Activated CD8-positive, alpha-beta T cell treated with anti-CD3 and anti-CD28 coated beads for 36 hours (primary cell): ENCODE measurements at places on chromosomes 16 and 17. TPM values are rescaled to one million over a fixed set of nuclear protein-coding genes. Genes with fewer than 3 reads are reported as not detected.

GRCh38 chr16:14566599-14566998 lies 63.5 kb downstream of the PARN start:
- DNase-seq, result no peak

GRCh38 chr17:53633856-53634255 lies 188.9 kb upstream of the KIF2B start:
- no peak for DNase-seq

GRCh38 chr16:72424757-72425156 lies 252.8 kb upstream of the PMFBP1 start:
- no peak for DNase-seq

GRCh38 chr16:24906199-24906808 lies 60.5 kb downstream of the SLC5A11 start:
- no peak for DNase-seq

Gene LRRC37A3
- 4.3 TPM for total RNA-seq
